Activated CD8-positive, alpha-beta memory T cell treated with anti-CD3 and anti-CD28 coated beads for 1 hour (primary cell): ENCODE measurements at places on chromosomes 13 and 19.

DNA sequence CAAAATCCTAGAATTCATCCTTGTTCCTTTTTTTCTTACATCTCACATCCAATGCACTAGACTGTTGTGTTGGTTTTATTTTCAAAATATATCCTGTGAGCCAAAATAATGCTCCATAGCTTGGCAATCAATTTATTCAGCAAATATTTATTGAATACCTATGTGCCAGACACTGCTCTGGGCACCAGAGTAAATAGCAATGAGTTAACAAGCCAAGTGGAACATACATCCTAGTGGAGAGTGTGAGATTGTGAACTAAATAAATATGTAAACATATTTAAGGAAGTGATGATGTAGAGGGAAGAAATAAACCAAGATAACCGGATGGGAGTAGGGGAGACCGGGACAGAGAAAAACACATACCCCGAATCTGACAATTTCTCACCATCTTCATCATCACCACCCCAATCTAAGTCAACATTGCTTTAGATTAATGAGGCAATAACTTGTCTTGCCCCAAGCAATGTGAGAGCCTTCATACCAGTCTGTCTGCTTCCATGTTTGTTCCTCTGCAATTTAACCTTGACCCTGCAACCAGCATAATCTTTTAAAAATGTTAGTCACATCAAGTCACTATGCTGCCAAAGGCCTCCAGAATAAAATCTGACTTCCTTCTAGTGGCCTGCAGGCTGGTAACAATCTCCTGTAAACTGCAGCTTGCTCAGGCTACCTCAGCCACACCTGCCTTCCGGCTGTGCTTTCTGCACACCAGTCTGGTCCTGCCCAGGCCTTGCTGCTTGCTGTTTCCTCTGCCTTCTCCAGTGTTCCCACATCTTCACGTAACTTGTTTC lies 199.2 kb downstream of the DLEU7 start:
- DNase-seq, result no peak

DNA sequence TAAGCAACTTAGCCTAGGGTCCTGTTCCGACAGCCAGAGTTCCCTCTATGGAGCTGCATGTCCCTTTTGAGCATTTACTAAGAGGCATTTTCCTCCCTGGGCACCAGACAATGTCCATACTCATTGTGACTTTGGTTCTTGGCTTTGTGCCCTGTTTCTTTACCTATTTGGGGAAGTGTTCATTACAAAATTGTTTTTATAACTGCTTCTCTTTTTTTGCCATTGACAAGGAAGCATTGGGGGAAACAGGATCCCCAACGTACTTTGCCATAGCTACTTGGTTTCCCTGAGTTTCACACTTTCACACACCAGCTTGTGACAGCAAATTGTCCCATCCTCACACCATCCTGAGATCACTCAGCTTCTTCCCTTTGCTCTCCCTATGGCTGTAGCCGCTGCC lies 81.1 kb upstream of the SIAH3 start:
- no peak for DNase-seq

DNA sequence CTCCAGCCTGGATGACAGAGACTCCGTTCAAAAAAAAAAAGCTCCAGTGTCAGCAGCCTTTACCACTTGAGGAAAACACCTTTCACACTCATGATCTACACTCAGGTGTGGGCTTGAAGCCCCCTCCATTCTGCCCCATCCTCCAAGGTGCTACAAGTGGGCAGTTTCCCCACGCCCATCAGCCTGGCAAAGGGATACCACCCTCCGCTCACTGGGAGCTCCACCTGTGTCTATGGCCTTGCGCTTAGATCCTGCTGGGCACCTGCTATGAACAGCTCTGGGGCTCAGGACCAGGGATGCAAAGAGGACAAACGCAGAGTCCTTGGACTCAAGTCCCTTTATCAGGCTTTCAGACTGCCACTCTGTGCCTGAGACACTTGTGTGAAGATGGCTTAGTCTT lies 127.8 kb downstream of the CRYL1 start:
- DNase-seq, result no peak

GRCh38 chr19:18203408-18203862 lies 407 bp downstream of the RAB3A start:
- no peak for DNase-seq

DNA sequence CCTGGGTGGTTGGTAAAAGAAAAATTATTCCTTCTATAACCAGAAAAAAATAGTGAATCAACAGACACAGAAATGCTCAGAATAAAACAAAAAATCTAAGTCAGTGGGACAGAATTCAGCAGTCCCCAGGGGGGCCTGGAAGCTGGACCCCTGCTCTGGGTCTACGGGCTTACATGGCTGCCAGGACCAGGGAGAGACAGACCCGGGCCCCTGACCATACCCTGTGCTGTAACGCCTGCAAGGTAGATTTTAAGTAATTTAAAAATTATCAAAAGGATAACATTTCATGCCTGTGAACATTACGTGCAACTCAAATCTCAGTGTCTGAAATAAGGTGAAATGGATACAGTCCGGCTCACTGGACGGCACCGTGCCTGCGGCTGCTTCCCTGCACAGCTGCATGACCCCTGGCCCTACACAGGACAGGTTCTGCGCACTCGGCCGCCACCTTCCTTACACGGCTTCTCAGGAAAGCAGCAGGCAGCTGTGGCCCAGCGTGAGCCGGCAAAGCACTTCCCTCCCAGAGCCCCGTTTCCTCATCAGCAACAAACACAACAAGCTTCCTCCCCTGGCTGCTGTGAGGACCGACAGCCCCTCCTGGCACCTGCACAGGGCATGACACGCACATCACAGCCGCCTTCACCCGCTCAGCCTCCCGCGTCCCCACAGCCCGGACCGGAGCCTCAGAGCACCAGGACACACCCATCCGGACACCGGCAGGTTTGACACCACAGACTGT lies 22.2 kb downstream of the RASA3 start:
- peak; percentile 65 for DNase-seq

DNA sequence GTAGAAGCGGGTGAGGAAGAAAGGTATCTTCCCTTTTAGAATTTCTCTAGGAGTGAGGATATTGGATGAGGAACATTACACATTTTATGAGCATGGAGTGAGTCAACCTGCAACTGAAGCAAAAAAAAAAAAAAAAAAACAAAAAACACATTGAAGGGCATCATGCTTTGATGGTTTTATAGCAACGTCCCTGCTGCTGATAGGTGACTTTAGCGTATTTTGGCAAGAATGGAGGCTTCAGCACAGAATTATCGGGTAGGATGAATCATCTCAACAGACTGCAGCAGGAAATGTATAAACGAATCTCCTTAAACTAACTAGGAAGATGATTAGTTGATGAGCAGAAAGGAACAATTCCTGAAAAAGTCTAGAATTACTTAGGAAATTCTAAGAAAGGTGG lies 1359.6 kb upstream of the ATXN8OS start:
- DNase-seq, result no peak

GRCh38 chr19:6801485-6802086 lies 29.1 kb downstream of the VAV1 start:
- DNase-seq, result peak; percentile 67

GRCh38 chr19:30070968-30071632 lies 129.1 kb downstream of the URI1 start:
- no peak for DNase-seq

GRCh38 chr19:38004521-38005223 lies 97.7 kb downstream of the SIPA1L3 start:
- DNase-seq, result no peak

GRCh38 chr13:40814803-40815202 lies 25.4 kb downstream of the SLC25A15 start:
- DNase-seq, result no peak

GRCh38 chr19:15453091-15453578 lies 3.4 kb upstream of the WIZ start:
- DNase-seq, result no peak

GRCh38 chr19:8468761-8469373 lies 24.1 kb downstream of the HNRNPM start:
- DNase-seq, result no peak

GRCh38 chr19:47353307-47353712 lies 4.2 kb downstream of the DHX34 start:
- no peak for DNase-seq

- DNase-seq, result no peak
These were observed 25.1 kb downstream of the TMEM161A start for GRCh38 chr19:19113040-19113626.

- DNase-seq, result no peak
These were observed 124.9 kb downstream of the CRYL1 start for GRCh38 chr13:20400774-20401173.

DNA sequence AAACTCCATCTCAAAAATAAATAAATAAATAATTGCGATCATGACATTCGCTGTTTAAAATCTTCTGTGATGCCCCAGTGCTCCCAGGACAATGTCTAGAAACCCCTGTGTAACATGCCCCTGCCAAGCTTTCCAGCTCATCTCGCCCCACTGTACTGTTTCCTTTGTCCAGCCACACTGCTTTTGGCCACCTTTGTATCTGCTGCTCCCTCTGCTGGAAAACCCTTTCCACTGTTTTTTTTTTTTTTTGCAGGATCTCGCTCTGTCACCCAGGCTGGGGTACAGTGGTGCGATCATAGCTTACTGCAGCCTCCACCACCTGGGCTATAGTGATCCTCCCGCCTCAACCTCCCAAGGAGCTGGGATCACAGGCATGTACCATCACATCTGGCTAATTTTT lies 7.5 kb downstream of the PLAUR start:
- DNase-seq, result no peak

DNA sequence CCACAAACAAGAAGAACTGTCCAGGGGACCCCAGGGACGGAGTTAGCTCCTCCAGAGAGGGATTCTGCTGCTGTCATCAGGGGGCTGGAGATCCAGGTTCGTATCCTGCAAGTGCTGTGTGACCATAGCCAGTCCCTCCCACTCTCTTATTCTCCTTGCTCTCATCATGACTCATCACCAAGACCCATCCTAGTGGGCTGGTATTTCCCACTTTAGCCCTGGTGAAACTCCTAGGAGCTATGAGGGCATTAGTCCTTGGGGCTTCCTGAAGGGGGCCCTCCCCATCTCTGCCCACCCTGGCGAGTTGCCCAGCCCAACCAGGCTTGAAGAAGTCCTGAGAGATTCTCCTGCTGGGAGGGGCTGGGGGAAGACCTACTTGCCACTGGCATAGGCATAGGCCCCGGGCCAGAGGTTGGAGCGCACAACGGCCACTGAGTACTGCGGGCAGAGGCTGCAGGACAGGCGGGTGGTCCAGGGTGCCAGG lies 7.5 kb upstream of the DMWD start:
- DNase-seq, result no peak

DNA sequence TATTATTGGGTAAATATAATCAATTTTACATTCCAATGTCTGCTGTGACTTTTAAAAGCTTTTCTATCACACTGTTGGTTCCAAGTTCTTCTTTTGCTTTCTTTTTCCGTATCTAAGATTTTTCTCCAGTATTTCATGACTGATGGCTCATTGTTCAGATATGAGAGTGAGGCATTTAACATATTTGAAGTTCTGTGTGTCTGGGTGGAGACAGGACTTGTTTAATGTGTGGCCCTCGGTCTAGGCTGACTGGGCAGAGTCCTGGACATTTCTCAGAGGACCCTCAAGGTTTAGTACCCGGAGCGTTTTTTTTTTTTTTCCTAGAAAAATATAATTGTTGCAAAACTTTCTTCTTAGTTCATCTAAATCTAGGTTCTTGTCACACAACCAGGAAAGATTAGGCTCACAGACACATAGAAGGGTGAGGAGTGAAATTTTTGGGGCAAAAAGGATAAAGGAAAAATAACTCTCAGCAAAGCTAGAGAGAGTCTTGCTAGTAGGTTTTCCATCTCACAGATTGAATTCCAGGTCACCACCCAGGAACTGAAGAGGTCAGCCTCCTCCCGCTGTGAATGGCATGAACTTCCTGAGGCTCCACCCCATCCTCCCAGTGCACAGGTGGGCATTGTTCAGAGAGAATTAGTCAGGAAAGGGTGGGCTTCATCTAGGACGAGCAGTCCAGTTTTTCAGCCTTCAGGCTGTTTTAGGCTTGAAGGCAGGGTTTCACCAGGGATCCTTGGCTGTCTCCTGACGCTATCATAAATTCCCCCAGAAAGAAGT lies 1002.4 kb upstream of the PCDH9 start:
- DNase-seq, result no peak

- no peak for DNase-seq
These were observed 147.2 kb upstream of the ZNF507 start for GRCh38 chr19:32197896-32198882.

- DNase-seq, result no peak
These were observed 21.5 kb downstream of the ZNF574 start for GRCh38 chr19:42097461-42097860.

- DNase-seq, result no peak
These were observed 6.3 kb upstream of the KCTD12 start for GRCh38 chr13:76892488-76892887.

GRCh38 chr19:39133431-39134270 lies 8.1 kb downstream of the PAK4 start:
- DNase-seq, result no peak

- no peak for DNase-seq
These were observed 1.2 kb upstream of the PALM3 start for GRCh38 chr19:14063105-14063504.

DNA sequence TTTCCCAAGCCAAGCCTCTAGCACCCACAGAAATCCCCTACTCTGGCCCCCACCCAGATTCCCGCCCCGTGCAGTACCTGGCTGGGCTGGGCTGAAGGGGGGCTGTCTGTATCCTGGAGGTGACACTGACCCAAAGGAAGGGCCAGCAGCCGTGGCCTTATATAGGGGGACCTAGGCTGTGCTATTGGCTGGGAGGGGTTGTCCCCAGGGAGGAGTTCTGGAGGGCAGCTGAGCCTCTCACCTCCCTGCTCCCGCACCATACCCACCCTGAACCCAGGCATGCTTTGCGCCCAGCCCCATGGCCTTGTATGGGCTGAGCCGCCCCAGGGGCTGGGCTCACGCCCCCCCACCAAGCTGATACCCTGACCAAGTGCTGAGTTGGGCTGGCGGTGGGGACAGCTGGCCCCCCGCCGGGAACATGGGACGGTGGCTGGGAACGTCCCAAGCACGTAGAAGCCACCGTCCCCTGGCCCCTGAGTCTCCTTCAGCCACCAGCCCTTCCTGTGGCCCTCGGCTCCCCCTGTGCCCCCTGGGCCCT lies at the start of gene CKM:
TSS of gene CKM (minus strand) at position 132 of the 538 bp plus-strand sequence. CDS start 3,162 bp downstream, outside the sequence.
- DNase-seq, result no peak

GRCh38 chr13:99980824-99981734 lies 505 bp upstream of the ZIC2 start:
- DNase-seq, result no peak

GRCh38 chr13:45336025-45336800 lies 4.8 kb downstream of the TPT1 start:
- DNase-seq, result no peak

GRCh38 chr19:46992699-46993535 lies 26.7 kb upstream of the NPAS1 start:
- no peak for DNase-seq

DNA sequence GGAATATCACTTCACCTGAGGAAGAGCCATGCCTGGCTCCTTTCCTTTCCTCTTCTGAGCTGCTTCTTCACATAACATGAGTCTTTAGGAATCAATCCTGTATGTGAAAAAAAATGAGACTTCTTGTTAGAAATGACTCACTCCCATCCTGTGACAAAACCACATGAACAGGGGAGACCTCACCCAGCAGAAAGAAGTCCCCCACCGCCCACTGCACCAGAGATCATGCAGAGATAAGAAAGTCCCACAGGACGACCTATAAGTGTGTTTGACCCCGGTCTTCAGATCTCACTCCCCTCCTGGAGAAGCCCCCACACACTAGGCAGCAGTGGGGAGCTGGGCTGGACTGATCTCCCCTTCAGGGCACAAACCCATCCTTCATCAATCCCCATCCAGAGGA lies 7.8 kb downstream of the ZNF600 start:
- no peak for DNase-seq
